ENCODE measurements at places on chromosomes 5 and 9.

GRCh38 chr5:140632366-140633020 lies 482 bp downstream of the CD14 start:
- DNase-seq, result peak; percentile 26

DNA sequence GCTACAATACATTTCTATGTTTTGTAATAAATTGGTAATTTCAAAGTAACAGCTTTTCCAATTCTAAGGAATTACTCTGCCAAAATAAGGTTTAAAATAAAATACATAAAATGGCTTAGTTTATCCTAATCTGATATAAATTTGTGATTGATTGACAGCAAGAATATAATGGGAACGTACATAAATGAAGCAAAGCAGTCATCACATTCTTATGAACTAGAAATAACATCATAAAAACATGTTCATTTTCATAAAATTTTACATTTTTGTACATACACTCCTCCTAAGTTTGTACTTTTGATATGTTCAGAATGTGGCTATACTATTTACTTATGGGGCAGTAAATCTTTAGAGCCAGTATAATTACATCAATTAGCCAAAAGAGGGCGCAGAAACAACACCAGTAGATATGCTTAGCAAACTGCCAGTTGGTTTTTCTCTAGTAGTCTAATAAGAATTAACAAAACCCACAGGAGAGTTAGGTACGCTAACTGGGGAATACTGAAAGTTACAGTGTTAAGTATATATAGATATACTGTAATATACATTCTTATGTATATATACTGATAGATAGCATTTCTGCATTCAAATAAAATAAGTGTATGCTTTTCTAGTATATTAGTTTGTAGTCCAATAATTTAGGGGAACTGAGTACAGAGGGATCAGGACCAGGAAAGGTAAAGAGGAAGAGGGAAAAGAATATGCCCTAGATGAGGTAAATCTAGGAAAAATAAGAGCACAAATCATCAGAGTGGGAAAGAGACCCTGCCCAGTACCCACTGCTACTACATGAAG lies 76.8 kb downstream of the ZDHHC21 start:
- no peak for DNase-seq

DNA sequence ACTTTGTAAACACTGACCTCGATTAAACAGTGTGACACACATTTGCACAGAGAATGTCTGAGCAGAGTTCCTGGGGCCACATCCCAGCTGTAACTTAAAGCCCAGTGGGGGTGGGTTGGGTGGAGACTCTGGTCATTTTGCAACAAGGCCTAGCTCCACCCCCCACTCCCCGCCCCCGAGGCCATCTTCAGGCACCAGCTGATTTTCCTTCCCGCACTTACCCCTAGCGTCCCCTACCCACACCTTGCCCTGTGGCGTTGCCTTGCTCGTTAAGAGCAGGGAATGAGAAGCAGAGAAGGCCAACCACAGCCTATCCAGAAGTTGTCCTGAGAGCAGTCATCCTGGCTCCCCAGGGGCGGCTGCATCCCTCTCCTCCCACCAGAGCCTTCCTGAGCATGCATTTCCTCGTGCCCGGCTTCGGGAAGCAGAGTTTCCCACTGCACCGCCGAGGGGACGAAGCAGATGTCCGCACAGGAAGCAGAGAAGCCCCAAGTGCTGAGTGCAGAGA lies 101.7 kb upstream of the SARDH start:
- DNase-seq, result no peak

GRCh38 chr9:15142878-15143534 lies 164.0 kb downstream of the TTC39B start:
- no peak for DNase-seq

DNA sequence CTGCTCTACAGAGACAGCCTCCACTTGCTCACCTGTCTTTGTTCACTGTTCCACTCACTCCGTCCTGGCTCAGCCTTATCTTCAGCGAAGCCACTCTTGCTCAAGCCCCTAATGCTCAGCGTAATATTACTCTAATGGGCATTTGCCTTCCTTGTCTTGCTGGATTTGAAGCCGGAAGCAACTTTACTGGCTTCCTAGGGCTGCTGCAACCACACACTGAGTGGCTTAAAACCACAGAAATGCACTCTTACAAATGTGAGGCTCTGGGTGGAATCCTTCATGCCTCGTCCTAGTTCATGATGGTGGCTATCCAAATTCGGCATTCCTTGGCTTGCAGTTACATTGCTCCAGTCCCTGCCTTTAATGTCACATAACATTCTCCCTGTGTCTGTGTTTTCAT lies 85.5 kb upstream of the MARCHF11 start:
- DNase-seq, result no peak

Data from head of caudate nucleus (tissue), 42 donors.